Activated naive CD4-positive, alpha-beta T cell treated with anti-CD3 and anti-CD28 coated beads, Interleukin-2, amount 10 ng/mL, durations not matched to agents 7 days and 5 days (primary cell): ENCODE measurements at places on chromosomes 5 and 9.
A peak's percentile ranks its signal among the peaks of the same experiment; 100 is the strongest.

DNA sequence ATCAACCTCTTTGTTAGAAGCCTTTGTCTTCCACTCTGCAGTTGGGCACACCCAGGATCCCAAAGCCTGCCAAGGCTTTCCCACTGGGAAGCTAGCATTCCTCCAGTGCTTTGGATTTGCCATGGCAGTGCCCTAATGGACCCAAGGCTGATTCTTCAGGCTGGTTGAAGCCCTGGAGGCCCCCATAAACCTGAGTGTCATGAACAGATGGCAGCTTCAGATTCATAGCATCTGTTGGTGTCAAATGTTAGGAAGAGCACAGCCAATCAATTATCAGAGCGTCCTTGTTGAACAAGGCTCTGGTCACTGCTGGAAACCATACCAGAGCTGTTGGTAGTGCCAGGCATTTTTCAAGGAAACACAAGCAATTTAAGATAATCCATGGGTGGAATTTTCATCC, 241.1 kb upstream of the KLF4 start:
- no peaks in the 10 kb centered on the region for H3K27me3 ChIP-seq
- no peak for DNase-seq
- no peaks in the 10 kb centered on the region for H3K4me1 ChIP-seq
- H3K4me3 ChIP-seq, result no peak overlapping the region

- no peaks in the 10 kb centered on the region for H3K4me1 ChIP-seq
- H3K4me3 ChIP-seq, result no peak overlapping the region
- DNase-seq, result no peak
- no peak overlapping the region for H3K27ac ChIP-seq
Measured at GRCh38 chr5:110784901-110785300, 46.1 kb downstream of the SLC25A46 start.

GRCh38 chr5:175766963-175767362, 104.4 kb upstream of the CPLX2 start:
- H3K4me1 ChIP-seq, result peaks cover 3% of the 10 kb centered on the region
- no peak overlapping the region for H3K27ac ChIP-seq
- H3K27me3 ChIP-seq, result peaks cover 28% of the 10 kb centered on the region
- H3K4me3 ChIP-seq, result no peak overlapping the region
- no peaks in the 10 kb centered on the region for H3K36me3 ChIP-seq
- DNase-seq, result no peak

DNA sequence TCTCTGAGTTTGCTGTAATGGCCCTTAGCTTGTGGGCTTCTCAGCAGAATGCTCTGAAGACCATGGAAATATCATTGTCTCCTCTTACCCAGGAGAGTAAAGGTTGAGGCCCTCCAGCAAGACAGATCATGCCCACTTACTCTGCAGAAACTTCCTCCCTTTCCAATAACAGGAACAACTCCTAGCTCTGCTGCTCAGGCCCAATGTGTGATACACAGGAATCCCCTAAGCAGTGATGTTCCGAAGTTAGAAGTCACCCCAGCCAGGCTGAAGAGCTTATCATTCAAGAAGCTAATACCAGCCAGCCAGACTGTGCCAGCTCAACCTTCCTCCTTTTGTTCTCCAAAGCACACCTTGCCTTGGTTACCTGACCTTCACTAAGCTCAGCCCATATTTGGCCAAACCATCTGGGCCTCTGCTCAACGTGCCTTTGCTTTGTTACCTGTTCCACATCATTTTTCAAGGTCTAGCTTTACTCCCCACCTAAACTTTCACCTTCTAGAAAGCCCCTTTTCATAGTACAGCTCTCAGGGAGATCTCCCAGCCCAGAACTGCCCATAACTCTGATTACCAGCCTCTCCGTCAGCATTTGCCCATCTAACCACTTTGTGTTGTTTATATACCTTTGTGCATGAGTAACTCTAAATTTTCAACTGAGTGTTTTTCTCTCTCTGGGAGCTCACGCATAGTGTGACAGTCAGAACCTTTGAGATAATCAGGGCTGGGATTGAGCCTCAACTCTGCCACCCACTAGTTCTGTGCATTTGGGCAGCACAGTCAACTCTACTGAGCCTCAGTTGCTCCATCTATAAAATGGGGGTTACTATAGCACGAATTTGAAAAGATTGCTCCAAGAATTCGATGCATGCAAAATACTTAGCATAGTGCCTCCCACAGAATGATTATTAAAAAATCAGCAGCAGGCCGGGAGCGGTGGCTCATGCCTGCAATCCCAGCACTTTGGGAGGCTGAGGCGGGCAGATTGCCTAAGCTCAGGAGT, 107.6 kb upstream of the CPEB4 start:
- H3K27me3 ChIP-seq, result peaks cover 3% of the 10 kb centered on the region
- no peak overlapping the region for H3K4me3 ChIP-seq
- no peak for DNase-seq
- no peaks in the 10 kb centered on the region for H3K36me3 ChIP-seq

GRCh38 chr5:154892369-154892771, 33.9 kb downstream of the CNOT8 start:
- no peaks in the 10 kb centered on the region for H3K27me3 ChIP-seq
- DNase-seq, result no peak
- H3K36me3 ChIP-seq, result peaks cover 63% of the 10 kb centered on the region
- H3K27ac ChIP-seq, result no peak overlapping the region
- no peak overlapping the region for H3K4me3 ChIP-seq

DNA sequence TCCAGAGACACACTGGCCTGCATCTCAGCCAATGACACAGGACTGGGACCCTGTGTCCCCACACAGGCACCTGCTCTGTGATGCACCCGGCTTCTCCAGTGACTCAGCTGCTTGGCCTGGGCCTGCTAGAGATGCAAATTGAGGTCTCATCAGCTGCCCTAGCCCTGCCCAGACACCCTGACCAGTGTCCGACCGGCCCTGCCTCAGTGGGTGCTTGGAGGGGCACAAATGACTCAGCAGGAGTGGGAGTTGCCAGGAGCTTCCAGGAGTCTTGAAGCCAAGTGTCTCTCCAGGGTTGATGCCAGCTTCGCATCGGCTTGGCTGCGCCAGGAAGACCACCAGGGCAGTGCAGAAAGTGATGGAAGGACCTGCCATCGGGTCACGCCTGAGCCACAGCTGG, 148.2 kb downstream of the ICE1 start:
- H3K36me3 ChIP-seq, result no peaks in the 10 kb centered on the region
- no peak overlapping the region for H3K27ac ChIP-seq
- no peaks in the 10 kb centered on the region for H3K4me1 ChIP-seq
- no peak for DNase-seq
- H3K27me3 ChIP-seq, result peaks cover 9% of the 10 kb centered on the region

DNA sequence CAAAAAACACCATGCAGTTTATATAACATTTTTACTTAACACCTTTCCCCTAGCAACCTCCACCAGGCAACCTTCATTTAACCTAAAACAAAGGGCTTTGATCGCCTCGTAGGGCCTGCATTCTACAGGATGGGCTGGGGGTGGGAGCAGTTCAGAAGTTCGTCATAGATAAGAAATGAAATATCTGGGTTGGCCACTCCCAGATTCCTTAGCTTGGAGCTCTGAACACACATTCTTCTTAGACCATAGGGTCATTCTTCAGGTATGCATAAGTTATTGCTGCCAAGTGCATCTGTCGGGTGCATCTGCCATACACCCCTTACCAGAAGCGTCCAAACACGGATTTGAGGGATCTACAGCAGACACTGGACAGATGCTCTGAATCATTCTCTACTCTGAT, 4.3 kb upstream of the SLC22A5 start:
- no peak overlapping the region for H3K27ac ChIP-seq
- H3K27me3 ChIP-seq, result no peaks in the 10 kb centered on the region
- DNase-seq, result no peak
- no peak overlapping the region for H3K4me3 ChIP-seq

- peaks cover 4% of the 10 kb centered on the region for H3K27me3 ChIP-seq
- no peak overlapping the region for H3K27ac ChIP-seq
- no peak overlapping the region for H3K4me3 ChIP-seq
- DNase-seq, result no peak
Measured at GRCh38 chr5:11174591-11174990, 413.6 kb upstream of the DAP start.

- no peak overlapping the region for H3K4me3 ChIP-seq
- no peak for DNase-seq
- H3K27me3 ChIP-seq, result no peaks in the 10 kb centered on the region
- no peaks in the 10 kb centered on the region for H3K36me3 ChIP-seq
- no peaks in the 10 kb centered on the region for H3K4me1 ChIP-seq
Measured at GRCh38 chr5:44167540-44167939, 221.7 kb downstream of the FGF10 start.

GRCh38 chr5:26791433-26791832, 247.0 kb downstream of the CDH9 start:
- no peak overlapping the region for H3K27ac ChIP-seq
- no peaks in the 10 kb centered on the region for H3K27me3 ChIP-seq
- no peak overlapping the region for H3K4me3 ChIP-seq
- no peaks in the 10 kb centered on the region for H3K4me1 ChIP-seq

- DNase-seq, result no peak
- H3K4me1 ChIP-seq, result peaks cover 11% of the 10 kb centered on the region
- no peaks in the 10 kb centered on the region for H3K27me3 ChIP-seq
- H3K27ac ChIP-seq, result no peak overlapping the region
- peaks cover 2% of the 10 kb centered on the region for H3K36me3 ChIP-seq
- H3K4me3 ChIP-seq, result no peak overlapping the region
Measured at GRCh38 chr9:128765499-128765898, 6.2 kb downstream of the ZER1 start.

- H3K27ac ChIP-seq, result no peak overlapping the region
- H3K36me3 ChIP-seq, result peaks cover 58% of the 10 kb centered on the region
- no peaks in the 10 kb centered on the region for H3K27me3 ChIP-seq
- H3K4me3 ChIP-seq, result no peak overlapping the region
- peaks cover 4% of the 10 kb centered on the region for H3K4me1 ChIP-seq
- no peak for DNase-seq
Measured at GRCh38 chr5:113574417-113574816, 60.9 kb downstream of the YTHDC2 start.

DNA sequence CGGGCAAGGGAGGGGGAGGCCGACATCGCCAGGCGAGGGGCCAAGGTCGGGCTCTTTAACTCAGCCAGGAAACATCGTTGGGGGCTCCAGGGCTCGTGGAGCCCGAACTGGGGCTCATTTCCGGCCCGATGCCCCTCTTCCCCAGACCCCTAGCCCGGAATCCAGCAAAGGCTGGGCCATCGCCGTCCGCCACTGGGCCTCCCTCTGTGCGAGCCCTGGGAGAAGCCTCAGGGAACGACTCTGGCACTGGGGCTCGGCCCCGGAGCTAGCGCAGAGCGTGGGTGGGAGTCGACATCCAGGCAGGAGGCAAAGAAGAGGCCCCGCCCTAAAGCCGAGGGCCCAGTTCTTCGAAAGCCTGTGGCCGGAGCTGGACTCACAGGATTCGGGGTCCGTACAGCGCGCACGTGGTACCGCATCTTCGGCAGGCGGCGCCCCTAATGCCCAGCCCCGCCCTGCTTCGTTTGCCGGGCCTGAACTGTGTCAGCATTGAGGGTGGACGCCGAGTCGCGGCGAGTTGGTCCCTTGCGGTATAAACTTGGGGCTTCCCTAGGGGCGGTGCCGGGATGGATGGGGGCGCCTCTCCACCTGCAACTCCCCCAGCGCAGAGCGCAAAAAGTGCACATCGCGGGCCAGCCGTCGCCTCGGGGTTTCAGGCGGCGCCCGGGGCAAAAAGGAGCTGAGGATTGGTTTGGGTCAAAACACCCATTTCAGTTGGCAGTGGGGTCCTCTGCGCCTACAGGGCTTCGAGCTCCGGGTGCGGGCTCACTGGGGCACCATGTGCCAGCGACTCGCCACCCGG, 3.6 kb upstream of the PAX5 start:
- H3K4me3 ChIP-seq, result peak overlapping the region; percentile 65
- no peak for DNase-seq
- H3K4me1 ChIP-seq, result peaks cover 46% of the 10 kb centered on the region
- H3K27me3 ChIP-seq, result peaks cover 95% of the 10 kb centered on the region
- peak overlapping the region; percentile 5 for H3K27ac ChIP-seq
- peaks cover 11% of the 10 kb centered on the region for H3K36me3 ChIP-seq

GRCh38 chr5:180021900-180022299, 49.7 kb downstream of the RNF130 start:
- H3K27ac ChIP-seq, result no peak overlapping the region
- H3K27me3 ChIP-seq, result no peaks in the 10 kb centered on the region
- H3K4me1 ChIP-seq, result no peaks in the 10 kb centered on the region
- peaks cover 2% of the 10 kb centered on the region for H3K36me3 ChIP-seq
- H3K4me3 ChIP-seq, result no peak overlapping the region
- no peak for DNase-seq

DNA sequence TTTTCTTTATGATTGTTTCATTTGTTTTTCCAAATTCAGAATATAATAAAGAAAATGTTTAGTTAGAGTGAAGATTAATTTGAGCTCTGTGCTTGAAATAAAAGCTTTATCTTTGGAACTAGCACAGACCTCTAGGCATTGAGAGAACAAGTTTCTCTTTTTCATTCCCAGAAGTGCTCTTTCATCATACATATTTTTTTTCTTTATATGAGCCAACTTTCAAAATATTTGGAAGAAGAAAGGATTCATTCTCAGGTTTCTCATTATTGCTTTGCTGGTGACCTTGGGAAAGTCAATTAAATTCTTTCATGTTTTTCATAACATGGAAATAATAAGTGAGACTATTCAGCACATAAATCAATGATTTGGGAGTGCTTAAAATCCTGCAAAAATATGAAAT, 16.8 kb downstream of the CTXN3 start:
- no peak for DNase-seq
- no peaks in the 10 kb centered on the region for H3K36me3 ChIP-seq
- H3K4me1 ChIP-seq, result no peaks in the 10 kb centered on the region
- H3K27ac ChIP-seq, result no peak overlapping the region

DNA sequence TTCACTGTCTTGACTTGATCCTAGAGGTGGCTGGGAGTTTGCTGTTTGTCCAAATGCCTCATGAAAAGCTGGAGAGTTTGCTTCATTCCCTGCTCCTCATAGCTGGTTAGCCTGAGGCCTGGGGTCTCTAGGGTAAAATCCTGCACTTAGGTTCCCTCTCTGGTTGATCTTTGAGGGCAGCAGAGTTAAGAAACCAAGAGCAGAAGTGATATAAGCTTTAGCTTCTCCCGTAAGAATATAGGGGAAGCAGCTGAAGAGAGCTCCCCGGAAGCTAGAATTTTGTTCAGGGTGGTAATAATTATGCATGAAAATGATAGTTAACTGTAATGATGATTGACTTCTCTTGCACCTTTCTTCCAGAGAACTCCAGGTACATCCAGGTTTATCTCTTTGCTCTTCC, 1.4 kb downstream of the FAM53C start:
- H3K4me1 ChIP-seq, result peaks cover 39% of the 10 kb centered on the region
- H3K4me3 ChIP-seq, result peak overlapping the region; percentile 92
- H3K36me3 ChIP-seq, result peaks cover 17% of the 10 kb centered on the region
- no peak for DNase-seq
- H3K27me3 ChIP-seq, result peaks cover 3% of the 10 kb centered on the region
- peak overlapping the region; percentile 90 for H3K27ac ChIP-seq

DNA sequence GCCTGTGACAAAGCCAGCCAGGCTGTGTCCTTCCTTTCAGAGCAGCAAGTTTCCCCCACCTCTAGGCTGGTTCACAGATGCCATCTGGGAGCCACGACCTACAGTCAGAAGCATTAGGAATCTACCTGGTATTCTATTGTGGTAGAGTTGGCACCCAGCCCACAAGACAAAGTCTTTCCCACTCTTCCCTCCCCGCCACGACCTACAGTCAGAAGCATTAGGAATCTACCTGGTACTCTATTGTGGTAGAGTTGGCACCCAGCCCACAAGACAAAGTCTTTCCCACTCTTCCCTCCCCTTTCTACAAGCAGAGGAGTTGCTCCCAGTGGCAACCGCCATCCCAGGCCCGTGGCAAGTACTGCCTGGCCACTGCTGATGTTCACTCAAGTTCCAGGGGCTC, 157.8 kb upstream of the TNC start:
- H3K27me3 ChIP-seq, result peaks cover 12% of the 10 kb centered on the region
- no peak overlapping the region for H3K4me3 ChIP-seq
- DNase-seq, result no peak
- no peaks in the 10 kb centered on the region for H3K4me1 ChIP-seq
- H3K36me3 ChIP-seq, result no peaks in the 10 kb centered on the region
- no peak overlapping the region for H3K27ac ChIP-seq

- DNase-seq, result no peak
- H3K27me3 ChIP-seq, result peaks cover 20% of the 10 kb centered on the region
- no peaks in the 10 kb centered on the region for H3K4me1 ChIP-seq
- no peak overlapping the region for H3K27ac ChIP-seq
Measured at GRCh38 chr5:146520731-146521130, 4.7 kb upstream of the GPR151 start.
